ENCODE measurements at places on chromosomes 2 and 18.

- no peak for DNase-seq
These were observed 24.9 kb downstream of the TWIST2 start for GRCh38 chr2:238872628-238873380.

- DNase-seq: no peak
These were observed 62.1 kb upstream of the DYNAP start for GRCh38 chr18:54528942-54529376.

GRCh38 chr2:16258350-16258749 lies 318.0 kb downstream of the MYCN start:
- no peak for DNase-seq

- no peak for DNase-seq
These were observed 60.6 kb upstream of the SLC16A14 start for GRCh38 chr2:230129343-230129742.

DNA sequence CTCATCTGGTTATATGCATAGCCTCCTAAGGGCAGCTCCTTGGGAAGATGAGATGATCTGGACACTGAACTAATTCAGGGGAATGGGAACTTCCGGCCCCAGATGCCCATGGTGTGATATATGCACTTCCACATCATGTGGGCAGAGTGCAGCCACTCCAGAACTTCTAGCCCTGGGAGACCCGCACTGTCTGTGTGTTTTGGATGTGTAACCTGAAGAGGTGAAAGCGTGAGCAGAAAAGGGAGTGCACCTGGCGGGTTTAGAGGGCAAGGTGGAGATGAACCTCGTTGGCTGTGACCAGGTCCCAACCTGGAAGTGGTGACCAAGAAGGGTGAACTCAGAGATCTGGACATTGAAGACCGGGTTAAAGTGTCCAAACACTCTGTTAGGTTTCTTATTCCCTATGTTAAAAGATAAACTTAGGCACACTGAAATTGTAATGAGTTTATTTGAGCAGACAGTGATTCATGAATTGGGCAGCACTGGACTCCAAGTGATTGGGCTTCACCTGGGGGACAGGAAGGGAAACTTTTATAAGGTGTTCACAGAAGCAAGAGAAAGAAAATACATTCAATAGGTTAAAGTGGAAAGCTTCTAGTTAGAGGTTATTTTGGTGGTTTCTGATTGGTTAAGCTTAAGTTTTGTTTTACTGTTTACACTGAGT lies 296.2 kb upstream of the SKOR2 start:
- DNase-seq: no peak

GRCh38 chr2:179556425-179556824 lies 291.8 kb upstream of the SESTD1 start:
- DNase-seq: no peak

GRCh38 chr18:64097497-64097896 lies 51.4 kb downstream of the LINC00305 start:
- DNase-seq: no peak

DNA sequence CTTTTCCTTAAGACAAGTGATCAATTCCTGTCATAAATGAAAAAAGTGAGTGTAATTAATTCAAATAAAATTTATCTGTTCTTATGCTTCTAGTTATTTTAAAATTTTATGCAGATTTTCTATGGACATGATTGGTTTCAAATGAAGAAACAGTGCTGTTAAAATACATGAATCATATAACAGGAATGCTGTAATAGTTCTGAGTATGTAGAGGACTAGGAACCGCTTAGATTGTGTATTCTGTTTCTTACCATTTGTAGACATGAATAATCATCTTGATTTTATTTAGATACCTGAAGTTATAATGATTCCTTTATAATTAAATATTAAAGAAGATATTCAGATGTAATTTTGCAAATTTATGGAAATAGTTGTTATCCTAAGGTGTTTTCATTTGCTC lies 3.5 kb downstream of the ACTR2 start:
- DNase-seq: no peak

GRCh38 chr18:72223733-72224132 lies 320.4 kb downstream of the CBLN2 start:
- DNase-seq: no peak

- DNase-seq: no peak
These were observed 162.0 kb downstream of the RTP5 start for GRCh38 chr2:242031481-242032019.

DNA sequence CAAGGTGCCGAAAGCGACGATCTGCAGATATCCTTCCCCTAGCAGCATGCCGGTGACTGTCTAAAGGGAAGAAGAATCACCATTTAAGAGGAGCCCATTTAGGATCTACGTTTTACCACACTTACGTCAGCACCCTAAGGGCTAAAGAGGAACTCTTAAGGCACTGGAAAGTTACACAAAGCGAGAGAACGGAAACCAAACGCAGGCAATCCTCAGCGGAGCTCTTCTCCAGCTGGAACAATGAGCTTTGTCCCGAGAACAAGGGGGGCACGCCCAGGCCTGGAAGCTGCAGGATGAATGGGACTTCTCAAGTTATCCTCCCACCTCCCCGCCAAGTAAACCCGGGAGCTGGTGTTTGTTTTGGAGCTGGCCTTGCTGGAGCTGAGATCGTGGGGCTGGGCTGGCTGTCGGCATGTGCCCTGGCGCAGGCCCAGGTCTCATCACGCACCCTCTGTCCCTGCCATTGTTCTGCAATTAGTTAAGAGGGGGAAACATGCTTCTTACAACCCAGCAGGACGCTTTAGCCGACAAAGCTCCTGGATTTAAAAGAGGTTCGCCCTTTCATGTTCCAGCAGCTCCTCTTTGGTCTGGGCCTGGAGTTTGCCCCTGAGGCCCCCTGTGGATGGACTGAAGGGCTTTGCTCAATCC lies 36.4 kb downstream of the PXDN start:
- peak; percentile 73 for DNase-seq

DNA sequence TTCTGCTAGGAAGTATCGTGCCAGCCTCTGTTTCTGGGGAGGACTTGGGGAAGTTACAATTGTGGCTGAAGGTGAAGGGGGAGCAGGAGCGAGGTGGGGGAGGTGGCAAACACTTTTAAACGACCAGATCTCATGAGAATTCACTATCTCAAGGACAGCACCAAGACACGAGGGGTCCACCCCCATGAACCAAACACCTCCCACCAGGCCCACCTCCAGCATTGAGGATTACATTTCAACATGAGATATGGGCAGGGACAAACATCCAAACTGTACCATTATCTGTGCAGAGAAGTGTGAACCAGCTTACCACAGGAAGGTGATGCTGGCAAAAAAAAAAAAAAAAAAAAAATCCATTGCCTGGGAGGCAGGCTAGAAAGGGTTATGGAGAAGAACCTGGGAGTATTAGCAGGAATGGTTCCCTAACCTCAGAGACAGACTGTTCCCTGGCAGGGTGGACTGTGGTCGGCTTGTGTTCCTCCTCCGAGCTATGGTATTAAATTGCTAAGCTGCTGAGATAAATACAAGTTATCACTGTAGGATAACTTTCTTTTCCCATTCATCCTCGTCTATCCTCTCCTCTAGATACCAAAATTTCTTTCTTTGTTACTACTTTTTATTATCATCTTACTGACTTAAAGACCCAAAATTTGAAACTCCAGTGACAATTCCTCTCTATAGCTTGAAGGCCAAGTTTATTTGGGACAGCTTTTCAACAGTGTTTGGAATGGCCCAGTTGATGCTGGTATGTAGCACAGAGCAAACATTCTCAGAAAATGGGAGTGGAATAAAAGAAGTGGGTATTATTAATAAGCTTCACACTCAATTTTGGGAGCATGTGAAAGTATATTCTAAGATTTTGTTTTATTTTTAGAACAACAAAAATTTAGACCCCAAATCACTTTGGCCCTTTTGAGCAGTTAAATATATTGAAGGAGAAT lies 73.7 kb upstream of the MAP3K20 start:
- DNase-seq: no peak

DNA sequence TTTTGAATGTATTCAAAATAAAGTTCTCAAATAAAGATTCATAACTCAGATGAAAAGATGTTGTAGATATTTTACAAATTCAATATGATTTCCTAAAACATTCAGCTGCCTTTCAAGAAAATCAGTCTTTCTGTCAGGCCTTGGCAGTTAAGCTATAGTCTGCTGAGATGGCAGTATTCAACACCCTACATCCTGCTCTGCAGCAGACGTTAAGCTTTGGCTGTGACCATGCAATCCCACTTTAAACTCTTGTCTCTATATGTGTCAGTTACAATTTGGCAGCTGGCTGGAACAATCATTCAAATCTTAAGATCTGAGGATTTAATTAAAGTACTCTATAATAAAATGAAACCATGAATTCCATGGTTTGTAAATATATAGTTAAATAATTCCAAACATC lies 567.3 kb upstream of the ZNF804A start:
- no peak for DNase-seq

- DNase-seq: no peak
These were observed 200.3 kb upstream of the SLC39A10 start for GRCh38 chr2:195456771-195457170.

GRCh38 chr18:24831871-24832665 lies 371.6 kb downstream of the HRH4 start:
- no peak for DNase-seq

DNA sequence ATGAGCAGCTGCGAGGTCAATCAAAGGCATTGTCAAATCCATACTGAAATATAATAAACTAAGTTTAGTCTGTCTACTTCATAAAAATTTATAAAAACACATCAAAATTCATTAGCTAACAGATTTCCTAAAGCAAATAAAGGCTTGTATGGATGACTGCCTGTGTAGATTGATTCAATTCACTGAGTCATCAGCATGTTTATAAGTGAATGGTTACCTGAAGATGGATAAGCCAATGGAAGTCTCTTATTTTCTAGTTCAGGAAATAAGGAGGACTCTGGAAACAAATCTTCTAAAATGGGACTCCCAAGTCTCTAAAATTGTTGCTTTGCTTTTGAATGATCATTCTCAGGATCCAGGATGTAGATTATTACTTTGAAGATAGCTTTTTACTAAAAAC lies 57.0 kb upstream of the HNRNPA3 start:
- DNase-seq: no peak

DNA sequence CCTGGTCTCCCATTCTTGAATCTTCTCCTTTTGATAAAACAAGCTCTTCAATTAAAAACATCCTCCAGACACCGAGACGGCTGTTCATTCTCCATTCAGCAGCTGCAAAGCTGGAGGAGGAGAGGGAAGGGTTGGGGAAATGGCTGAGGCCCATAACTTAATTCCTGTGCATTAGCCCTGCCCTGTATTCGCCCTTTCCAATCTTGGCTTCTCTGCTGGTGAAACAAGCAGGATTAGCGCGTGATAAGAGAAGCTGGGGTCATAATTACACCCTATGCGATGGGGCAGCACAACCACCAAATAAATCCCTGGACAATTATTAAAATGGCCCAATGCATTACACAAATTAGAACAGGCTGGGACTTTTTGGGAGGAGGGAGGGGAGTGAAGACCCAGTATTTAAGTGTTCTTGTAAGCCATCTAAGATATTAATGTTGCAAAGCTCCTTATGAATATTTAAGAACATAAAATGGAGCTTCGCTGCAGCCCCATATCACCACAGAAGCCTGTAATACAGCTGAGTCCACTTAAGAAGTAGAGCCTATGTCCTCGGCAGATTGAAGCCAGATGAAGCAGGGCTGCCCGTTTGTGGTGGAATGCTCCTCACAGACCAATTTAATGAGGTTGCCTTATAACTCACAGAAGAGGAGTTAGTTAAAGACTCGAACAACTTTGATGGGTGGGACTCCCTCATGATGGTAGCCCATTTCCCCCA lies 176.6 kb upstream of the SKOR2 start:
- DNase-seq: no peak

- DNase-seq: no peak
These were observed 29.9 kb upstream of the ZNF512 start for GRCh38 chr2:27552941-27553340.

GRCh38 chr18:78618726-78619125 lies 360.9 kb upstream of the SALL3 start:
- no peak for DNase-seq

- no peak for DNase-seq
These were observed 136.0 kb downstream of the CTIF start for GRCh38 chr18:48674758-48675351.

GRCh38 chr2:126616606-126617069 lies 39.3 kb upstream of the GYPC start:
- DNase-seq: no peak

GRCh38 chr2:26740346-26740745 lies 23.7 kb upstream of the SLC35F6 start:
- no peak for DNase-seq

DNA sequence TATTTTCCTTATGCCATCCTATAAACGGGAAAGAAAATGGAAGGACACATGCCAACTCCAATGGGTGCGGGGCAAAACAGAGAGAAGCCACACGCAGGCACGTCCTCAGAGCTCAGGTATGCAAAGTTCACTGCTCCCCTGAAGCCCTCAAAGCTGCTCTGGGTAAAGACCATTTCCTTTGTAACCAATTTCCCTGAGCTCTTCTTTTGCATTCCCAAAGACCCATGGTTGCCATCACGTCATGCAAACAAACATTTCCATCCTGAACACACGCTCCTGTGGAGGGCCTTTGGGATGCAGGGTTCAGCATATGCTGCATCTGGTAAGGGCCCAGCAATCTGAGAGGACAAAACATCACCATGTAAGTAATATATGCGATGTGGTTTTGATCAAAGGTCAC lies 69.4 kb downstream of the EMILIN2 start:
- no peak for DNase-seq

DNA sequence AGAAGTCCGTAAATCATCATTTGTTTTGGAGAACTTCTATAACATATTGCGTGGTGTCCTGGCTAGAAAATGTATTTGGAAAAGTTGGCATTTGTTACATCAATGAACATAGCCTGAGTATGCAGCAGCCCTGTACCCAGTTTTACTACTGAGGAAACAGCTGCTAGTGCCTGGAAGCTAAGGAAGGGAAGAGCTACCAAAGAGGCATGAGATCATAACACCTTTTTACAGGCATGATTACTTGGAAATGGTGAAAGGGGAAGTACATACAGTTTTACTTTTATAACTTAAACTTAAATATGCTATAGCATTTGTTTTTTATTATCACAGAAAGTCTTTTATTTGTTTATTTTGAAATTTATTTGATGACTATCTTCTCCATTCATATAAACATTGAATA lies 128.4 kb upstream of the MC4R start:
- DNase-seq: no peak

GRCh38 chr2:7070483-7070882 lies 153.3 kb downstream of the RNF144A start:
- DNase-seq: no peak

GRCh38 chr2:195861821-195862220 lies 204.8 kb downstream of the SLC39A10 start:
- DNase-seq: no peak

- no peak for DNase-seq
These were observed 129.4 kb upstream of the OTOS start for GRCh38 chr2:240269886-240270285.

GRCh38 chr2:214088536-214088935 lies 322.3 kb upstream of the VWC2L start:
- no peak for DNase-seq

DNA sequence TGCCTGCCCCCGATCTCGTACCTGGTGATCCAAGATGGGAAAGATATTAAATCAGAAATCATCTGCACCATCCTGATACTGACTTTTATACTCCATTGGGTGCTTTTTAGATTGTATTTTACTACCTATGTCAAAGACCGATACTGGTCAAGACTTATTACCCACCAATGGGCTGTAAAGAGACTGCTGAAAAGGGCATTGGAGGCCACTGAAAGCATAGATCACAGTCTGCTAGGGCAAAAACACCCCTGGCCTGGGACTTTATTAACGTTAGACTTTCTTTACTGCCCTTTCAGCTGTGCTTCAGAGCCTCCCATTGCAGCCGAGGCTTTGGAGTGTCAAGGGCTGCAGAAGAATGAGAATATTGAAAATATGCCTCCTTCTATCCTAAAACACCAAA lies 472.8 kb upstream of the DDX18 start:
- no peak for DNase-seq

Data from SHP77 treated with DMSO at 0.1 percent for 48 hours (cell line).